Astrocyte of the spinal cord (primary cell): ENCODE measurements at places on chromosomes 2 and 18.

DNA sequence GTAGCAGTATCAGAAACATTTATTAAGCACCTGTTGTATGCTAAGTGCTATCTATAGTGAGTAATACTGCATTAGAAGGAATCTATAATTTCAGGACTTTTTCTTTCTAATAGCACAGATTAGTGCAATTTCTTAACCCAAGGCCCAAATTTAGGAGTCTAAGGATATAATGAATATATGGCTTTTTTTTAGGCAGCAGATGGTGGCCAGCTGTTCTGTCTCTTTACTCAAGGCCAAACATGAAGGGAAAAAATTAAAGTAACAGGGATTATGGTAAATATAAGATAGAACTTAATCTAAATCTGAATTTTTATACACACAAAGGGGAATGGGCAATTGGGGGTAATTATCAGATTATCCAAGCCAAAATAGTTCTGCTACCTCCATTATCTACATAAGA lies 230.6 kb upstream of the SP5 start:
- DNase-seq: no peak

DNA sequence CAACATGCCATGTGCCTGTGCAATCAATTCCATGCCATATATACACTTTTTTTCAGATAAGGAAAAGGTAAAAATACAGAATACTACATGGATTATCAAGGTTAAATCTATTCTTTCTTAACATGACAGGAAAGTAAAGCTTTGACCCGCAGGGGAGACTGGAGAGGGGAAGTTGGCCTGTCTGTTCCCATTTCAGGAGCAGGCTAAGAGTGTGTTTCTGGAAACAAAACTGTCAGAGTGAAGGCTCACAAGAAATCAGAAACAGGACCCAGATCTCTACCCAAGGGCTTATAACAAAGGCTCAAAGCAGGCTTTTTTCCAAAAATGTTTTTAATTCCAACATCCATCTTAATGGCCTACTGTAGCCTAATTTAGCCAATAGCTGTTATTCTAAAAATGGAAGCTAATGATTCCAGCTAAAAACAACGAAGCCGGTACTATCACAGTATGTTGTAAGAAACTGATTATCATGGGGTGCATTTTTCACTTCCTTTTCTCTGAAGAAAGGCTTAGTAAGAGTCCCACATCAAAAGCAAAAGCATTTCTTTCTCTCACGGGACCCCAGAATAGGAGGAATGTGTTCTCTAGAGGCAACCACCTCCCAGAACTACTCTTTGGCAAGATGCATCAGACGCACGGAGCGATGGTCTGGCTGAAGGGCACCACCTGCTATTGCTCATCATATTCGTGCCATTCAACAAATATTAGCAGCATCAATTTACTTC lies 41.4 kb downstream of the FECH start:
- DNase-seq: no peak

- DNase-seq: no peak
These were observed 13.4 kb upstream of the ARHGEF4 start for GRCh38 chr2:130823171-130823885.

GRCh38 chr2:121038431-121038830 lies 246.6 kb downstream of the TFCP2L1 start:
- DNase-seq: no peak

- no peak for DNase-seq
These were observed 21.0 kb downstream of the MROH2A start for GRCh38 chr2:233799087-233799665.

GRCh38 chr2:6692056-6692455 lies 173.7 kb downstream of the CMPK2 start:
- DNase-seq: peak; percentile 0

DNA sequence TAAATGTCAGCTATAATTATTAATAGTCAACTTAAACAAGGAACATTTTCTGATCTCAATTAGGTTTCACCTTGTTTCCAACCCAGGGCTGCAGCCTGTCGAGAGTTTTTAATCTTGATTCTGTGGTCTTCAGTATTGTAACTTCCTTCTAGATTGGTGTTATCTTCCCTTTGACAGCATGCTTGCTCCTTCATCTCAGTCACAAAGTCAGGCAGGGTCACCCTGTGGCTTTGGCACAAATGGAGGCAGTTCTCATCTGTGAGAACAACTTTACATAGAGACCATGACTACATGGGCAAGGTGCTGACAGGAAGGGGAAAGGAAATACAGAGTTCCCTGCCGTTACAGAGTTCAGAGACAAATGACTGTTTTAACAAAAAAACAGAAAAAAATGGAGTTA lies 50.5 kb downstream of the HNRNPLL start:
- DNase-seq: no peak

GRCh38 chr2:121303531-121304263 lies 18.7 kb upstream of the TFCP2L1 start:
- no peak for DNase-seq

- no peak for DNase-seq
These were observed 117.7 kb downstream of the SATB2 start for GRCh38 chr2:199339891-199340605.

- no peak for DNase-seq
These were observed at the start of gene TMEM182 for GRCh38 chr2:102761763-102762162. TMEM182 (plus strand) TSS chr2:102762031; CDS start chr2:102762218, 187 bp downstream.

GRCh38 chr18:53025247-53025646 lies 685.2 kb downstream of the DCC start:
- no peak for DNase-seq

- peak; percentile 77 for DNase-seq
These were observed 44.6 kb downstream of the ITGB1BP1 start for GRCh38 chr2:9378433-9379390.

DNA sequence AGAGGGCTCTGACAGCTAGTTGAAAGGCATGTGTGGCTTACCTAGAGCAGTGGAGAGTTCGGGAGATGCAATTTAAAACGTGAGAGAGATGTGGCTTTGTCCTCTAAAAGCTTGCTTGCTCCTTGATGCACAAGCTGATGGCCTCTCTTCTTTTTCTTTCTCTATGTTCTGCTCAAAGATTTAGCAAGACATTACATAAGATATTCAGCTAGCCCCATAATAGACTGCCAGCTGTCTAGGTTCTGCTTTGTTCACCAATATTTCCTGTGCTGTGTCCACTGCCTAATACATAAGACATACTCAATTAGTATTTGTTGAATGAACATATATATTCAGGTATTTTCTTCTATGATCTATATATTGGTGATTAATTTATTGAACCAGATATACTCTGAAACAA lies 31.1 kb downstream of the SPATS2L start:
- no peak for DNase-seq

DNA sequence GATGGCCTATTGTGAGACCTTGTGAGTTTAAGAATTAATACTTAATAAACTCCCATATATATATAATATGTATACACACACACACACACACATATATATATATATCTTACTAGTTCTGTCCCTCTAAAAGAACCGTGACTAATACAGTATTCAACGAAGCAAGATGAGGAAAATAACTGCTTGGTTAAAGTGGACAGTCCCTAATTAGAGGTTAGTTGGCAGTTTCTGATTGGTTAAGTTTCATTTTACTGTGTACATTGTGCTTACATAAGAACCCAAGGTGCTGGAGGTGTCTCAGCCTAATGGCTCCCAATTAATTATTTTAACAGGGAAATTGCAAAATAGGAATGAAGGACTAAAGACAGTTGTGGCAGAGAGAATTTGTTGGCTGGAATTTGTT lies 132.1 kb downstream of the STRN start:
- no peak for DNase-seq

DNA sequence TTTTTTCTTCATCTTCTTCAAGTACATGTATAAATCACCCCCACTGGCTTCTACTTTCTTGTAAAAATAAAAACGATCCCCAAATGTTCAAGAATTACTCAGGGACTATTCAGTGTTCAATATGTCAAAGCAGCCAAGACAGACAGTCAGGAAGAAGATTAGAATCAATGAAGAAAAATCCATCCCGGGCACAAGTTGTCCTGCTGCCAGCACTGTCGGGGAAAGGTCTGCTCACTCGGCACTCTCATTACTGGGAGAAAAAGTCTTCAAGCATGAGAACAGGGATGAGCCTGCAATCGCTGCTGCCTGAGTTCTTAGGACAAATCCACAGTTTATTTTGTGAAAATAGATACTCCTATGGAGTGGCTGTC lies 482.8 kb upstream of the KLHL29 start:
- no peak for DNase-seq

DNA sequence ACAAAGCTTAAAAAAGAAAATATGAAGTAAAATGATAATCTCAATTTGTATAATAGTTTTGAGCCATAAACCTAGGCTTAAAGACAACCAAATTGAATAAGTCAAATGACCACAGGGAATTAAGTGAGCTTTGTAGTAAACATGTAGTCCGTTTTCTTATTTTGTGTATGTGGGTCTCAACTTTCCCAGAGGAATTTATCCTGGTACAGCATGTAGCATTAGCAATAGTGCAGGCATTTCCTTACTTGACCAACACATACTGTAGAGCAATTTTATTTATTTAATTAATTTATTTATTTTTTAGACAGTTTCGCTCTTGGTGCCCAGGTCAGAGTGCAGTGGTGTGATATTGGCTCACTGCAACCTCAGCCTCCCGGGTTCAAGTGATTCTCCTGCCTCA lies 37.5 kb upstream of the MTCL1 start:
- DNase-seq: peak; percentile 46

DNA sequence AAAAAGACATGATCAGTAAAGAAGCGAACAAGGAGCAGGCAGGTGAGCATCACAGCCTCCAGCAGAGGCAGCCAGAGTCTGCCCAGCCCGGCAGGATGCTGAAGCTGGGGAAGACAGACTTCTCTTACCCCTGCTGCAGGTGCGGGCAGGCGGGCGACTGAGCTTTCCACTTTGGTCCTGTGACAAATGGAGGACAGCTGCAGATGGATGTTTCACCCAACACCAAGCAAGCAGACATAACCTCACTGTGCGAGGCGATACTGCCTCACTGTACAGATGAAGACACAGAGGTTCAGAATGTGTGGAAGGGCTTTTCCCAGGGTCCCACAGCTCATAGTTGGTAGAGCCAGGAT lies 251.0 kb downstream of the AFF3 start:
- no peak for DNase-seq

DNA sequence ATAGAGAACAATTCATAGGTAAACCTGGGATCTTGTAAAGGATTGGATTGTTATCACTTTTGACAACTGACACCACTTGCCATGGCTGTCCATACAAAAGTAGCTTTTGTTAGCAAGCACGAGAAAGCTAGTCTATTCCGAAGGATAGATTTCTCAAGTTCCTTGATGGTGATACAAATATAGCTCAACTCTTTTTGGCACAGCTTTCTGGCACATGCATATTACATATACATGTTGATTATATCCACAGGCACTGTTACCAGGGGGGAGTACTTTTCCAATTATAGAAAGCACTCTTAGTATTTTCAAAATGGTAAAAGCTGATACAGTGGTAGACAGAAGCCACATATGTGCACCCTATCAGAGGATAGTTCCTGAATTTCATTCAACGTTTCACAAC lies 168.9 kb downstream of the UPP2 start:
- DNase-seq: no peak

DNA sequence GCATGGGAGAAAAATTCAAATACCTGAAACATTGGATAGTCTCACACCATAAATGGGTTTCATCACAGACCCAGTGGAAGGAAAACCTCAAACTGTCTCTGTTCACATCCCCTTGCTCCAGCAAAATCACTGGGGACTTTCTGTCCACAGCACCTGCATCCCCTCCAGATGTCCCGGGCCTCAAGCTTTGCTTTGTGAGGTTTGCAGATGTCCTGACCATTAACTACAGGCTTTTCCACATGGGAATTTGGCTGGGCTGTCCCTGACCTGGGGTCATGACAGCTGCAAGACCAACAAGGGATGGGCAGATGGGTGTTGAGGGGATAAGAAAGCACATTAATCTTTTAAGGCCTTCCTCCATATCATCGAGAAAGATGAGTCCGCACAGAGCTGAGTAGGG lies 427.9 kb downstream of the TXNL1 start:
- no peak for DNase-seq

GRCh38 chr2:223081789-223082188 lies 29.8 kb downstream of the KCNE4 start:
- no peak for DNase-seq

DNA sequence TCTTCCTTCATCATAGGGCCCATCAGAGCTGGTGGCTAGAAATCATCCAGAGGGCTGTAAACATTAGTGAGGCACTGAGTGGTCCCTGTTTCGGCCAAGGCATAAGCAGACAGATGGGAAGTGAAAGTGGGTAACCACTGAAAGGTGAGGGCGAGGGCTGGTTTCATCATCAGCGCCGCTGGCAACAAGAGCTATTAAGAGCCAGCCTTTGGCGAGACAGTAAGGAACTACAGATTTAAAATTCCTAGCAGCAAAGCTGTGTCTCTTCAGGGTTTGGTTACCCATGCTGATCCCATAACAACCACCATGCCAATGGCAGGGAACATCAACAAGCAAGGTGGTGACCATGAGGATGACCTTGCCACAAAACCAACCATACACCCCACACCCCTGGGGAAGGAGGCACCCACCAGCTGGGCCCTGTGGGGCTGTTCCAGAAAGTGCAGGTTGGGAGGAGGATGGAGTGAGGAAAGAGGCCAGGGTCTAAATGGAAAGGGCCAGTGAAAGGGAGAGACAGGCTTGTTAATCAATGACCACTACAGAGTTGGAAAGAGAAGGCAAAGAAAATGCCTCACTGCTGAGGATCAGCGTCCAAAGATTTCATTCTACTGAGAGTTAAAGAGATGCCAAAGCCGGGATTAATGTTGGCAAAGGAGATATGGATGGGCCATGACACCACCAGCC lies 9.0 kb upstream of the SLC20A1 start:
- DNase-seq: no peak

DNA sequence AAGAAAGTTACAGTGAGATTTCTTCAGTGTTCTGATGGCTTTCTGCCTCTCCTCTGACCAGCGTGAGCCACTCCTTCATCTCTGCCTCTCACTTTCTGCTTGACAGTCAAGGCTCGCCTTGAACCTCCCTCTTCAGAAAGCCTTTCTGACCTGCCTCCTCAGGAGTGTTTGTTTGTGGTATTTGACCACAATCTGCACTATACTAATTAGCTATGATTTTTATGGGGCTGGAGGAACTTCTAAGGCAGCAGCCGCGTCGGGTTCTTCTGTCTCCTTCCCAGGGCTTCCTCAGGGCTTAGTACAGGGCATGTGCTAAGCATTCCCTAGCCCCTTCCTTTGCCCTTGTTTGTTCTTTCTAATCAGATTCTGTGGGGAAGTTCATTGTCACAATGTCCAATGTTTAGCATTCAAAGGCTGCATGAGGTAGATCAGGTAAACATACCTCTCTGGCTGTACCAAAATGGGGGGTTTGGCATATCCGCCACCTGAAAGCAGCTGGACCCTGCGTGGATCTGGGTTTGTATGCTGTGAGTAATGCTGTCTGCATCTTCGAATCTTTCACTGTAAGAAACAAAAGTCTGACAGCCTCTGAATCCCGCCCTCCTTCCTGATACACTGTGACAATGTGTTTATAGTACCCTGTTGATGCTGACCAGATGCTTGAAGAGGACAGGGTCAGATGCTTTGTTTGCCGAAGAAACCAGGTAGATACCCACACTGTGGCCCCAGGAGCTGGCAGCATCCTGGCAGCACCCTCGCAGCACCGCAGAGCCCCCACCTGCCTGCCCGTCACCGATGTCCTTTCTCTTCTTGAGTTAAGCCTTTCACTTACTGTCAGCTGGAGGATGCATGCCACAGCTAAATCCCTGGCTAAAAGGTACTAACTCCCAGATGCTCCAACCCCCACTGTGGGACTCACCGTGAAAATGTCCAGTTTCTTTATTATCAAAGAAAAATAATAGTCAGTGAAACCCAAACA lies 260.8 kb upstream of the HDAC4 start:
- DNase-seq: no peak

GRCh38 chr2:198880986-198881385 lies 576.8 kb downstream of the SATB2 start:
- DNase-seq: peak; percentile 12
